ENCODE measurements at places on chromosomes 11 and 22. TPM values are rescaled to one million over a fixed set of nuclear protein-coding genes. Genes with fewer than 3 reads are reported as not detected.

ENTHD1 gene
- total RNA-seq: not detected

NPTXR gene
- total RNA-seq: 3.1 TPM

NXF1 gene
- total RNA-seq: 99.3 TPM

SYVN1 gene
- 47.9 TPM for total RNA-seq

RBFOX2 gene
- 41.2 TPM for total RNA-seq

CCDC89 gene
- total RNA-seq: 1.7 TPM

DEPDC7 gene
- 0.46 TPM for total RNA-seq

F2 gene
- total RNA-seq: not detected

CSTF3 gene
- total RNA-seq: 22.1 TPM

SEPTIN5 gene
- total RNA-seq: 5.5 TPM

BARX2 gene
- not detected for total RNA-seq

AMBRA1 gene
- total RNA-seq: 19.2 TPM

OR51M1 gene
- total RNA-seq: not detected

NCF4 gene
- 49.5 TPM for total RNA-seq

CD3D gene
- 2.6 TPM for total RNA-seq

IFTAP gene
- 25.2 TPM for total RNA-seq

CEP126 gene
- total RNA-seq: 9.5 TPM

PYGM gene
- total RNA-seq: 25.9 TPM

CD44 gene
- 92.7 TPM for total RNA-seq

RASSF10 gene
- 0.12 TPM for total RNA-seq

SOX10 gene
- 2.5 TPM for total RNA-seq

SCGB2A2 gene
- total RNA-seq: not detected

SCARF2 gene
- 9.4 TPM for total RNA-seq
